HFFc6 (cell line): ENCODE measurements at places on chromosomes 6 and 20. TPM values are rescaled to one million over a fixed set of nuclear protein-coding genes. Genes with fewer than 3 reads are reported as not detected.

The PDE10A gene
- 0.37 to 1.8 TPM in 2 of 3 replicates, not detected in the other for total RNA-seq

The ASIP gene
- not detected in 2 replicates for total RNA-seq

- H3K27me3 ChIP-seq = peaks cover 8% of the 10 kb centered on the region; the same call in 1 of the 2 replicates
- H3K27ac ChIP-seq = no peak overlapping the region
- H3K36me3 ChIP-seq = 0 out of 2 replicates have a peak, but pooled peaks cover 5% of the 10 kb centered on the region
- H3K4me3 ChIP-seq = peak overlapping the region; percentile 43; the same call in 1 of the 2 replicates
Observed at GRCh38 chr6:19478992-19479391, 358.2 kb upstream of the ID4 start.

The HLA-DPB1 gene
- 1.6 and 6.5 TPM in 2 replicates for total RNA-seq

GRCh38 chr20:12014736-12015135 is 97.0 kb downstream of the BTBD3 start:
- no peak overlapping the region for H3K27ac ChIP-seq
- peaks cover 3% of the 10 kb centered on the region for H3K27me3 ChIP-seq
- DNase-seq = no peak
- H3K36me3 ChIP-seq = no peaks in the 10 kb centered on the region
- H3K4me3 ChIP-seq = no peak overlapping the region
